ENCODE measurements at places on chromosomes 3 and 15.

GRCh38 chr3:162338514-162338913 lies 841.9 kb downstream of the OTOL1 start:
- no peak for DNase-seq

- DNase-seq, result no peak
Measured at GRCh38 chr3:178546079-178546478, 9.8 kb downstream of the KCNMB2 start.

DNA sequence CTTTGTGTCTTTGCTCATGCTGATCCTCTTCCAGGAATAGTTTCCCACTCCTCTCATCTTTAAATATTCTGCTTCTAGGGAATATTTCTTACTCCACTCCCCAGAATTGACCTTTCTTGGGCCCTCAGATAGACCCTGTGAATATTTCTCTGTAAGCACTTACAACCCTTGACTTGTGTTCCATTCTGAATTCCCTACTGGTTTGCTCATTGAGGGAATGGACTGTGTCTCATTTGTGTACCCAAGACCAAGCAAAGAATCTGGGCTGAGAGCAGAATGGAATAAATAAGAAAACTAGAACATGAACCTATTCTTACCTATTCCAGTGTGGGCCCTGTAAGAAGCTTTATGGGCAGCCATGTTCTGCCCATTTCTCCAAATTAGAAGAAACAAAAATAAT lies 72.7 kb upstream of the TSPAN3 start:
- no peak for DNase-seq

DNA sequence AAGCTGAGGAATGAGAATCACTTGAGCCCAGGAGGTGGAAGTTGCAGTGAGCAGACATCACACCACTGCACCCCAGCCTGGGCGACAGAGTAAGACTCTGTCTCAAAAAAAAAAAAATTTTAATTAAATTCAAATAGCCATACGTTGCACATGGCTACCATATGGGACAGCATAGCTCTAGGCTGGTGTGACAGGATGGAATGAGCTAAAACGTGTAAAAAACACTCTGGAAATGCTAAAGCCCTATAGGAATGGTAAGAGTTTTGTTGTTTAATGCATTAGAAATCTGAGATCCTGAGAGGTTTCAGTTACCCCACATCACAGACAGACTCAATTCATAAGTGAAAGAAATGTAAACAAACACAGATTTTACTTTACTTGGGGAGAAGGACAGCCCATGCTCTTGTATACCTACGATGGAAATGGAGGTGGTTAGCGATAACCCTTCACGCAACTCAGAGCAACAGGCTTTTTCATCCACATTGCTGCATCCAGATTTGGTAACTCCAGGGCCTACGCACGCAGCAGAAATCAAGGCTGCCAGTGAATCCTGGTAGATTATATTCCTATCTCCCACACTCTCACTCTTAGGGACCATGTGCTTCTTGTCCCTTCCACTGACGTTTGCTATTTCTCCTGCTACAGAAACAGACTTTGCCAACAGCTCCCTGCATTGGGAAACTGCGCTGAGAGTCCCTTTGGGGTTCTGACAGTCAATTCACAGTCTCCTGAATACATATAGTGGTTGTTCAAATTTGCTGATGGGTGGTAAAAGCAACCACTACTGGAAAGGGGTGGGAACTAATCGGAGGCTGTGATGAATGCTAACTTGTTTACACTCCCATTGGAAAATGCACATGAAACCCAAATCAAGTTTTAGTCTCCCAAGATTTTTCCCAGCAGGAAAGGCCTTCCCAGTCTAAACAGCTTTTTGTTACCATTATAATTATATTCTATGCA lies 3.1 kb downstream of the SH3BP5 start:
- no peak for DNase-seq
